Stimulated activated CD4-positive, alpha-beta T cell treated with anti-CD3 and anti-CD28 coated beads, Interleukin-2, amount 100 ng/mL, for 24 hours (primary cell): ENCODE measurements at places on chromosomes 7 and 10.

GRCh38 chr7:133948588-133948987 lies 178.6 kb upstream of the LRGUK start:
- DNase-seq, result no peak

DNA sequence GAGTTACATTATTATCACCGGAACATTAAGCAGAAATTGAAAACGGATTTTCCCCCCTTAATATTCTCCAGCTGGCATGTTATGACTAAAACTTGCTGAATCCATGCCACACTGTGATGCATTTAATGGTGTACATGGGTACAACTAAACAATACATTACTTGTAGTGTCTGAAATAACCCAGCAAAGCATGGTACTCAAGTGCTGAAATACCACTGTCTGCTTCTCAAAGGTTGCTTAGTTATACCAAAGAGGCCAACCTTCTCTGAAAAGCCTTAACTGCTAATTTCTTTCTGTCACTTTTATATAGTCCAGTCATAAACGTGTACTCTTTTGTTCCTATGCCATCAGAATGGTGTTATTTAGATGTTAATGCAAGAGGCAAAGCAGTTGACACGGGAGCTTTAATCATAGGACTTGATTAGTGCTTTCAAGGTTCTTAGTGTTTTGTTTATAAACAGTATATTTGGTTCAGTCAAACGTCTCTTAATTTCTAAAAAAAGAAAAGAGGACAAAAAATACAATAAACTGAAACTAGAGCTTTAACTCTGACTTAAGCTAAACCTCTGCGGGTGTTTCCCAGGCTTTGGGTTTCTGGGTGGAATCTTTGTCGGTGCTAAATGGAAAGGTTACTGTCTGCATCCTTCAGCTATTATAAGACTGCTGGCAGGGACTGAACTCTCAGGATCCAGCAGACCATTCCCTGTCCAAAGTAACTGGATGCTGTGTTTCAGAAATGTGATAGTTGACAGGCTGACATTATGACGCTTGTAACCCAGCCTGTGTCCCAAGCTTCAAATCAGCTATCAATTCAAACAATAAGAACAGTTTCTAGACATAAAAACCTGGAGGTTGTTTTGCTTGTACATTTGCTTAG lies 202.6 kb downstream of the PPP1R3A start:
- DNase-seq, result no peak

DNA sequence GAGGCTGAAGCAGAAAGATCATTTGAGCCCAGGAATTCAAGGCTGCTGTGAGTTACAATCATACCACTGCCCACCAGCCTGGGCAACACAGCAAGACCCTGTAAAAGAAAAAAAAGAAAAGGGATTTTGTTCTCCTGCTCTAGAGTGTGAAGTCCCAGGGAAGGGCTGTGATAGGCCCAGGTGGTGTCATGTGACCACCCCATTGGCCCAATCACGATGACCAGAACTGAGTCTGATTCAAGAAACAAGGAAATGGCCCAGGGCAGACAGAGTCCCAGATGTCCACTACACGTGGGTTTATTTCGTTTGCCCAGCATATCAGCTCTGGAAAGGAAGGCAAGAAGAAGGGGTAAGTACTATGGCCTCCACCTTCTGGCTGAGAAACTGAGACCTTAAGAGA lies 81.3 kb upstream of the CUX1 start:
- DNase-seq, result no peak

DNA sequence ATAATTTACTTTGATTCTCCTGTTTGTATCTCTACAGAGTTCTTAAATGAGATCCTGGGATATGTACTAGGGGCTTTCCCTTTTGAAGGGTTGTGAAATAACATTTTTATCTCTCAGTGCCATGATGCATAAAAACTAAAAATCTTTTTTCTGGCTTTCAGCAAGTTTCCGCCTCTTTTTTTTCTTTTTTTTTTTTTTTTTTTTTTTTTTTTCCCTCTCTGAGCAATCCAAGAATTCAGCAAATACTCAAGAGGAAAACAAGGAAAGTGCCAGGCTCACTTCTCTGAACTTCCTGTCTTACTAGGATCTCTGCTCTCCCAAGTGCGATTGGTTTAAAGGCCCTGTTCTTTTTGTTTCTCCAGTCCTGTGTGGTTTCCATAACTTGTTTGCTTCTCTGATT lies 79.9 kb downstream of the HYCC1 start:
- no peak for DNase-seq

DNA sequence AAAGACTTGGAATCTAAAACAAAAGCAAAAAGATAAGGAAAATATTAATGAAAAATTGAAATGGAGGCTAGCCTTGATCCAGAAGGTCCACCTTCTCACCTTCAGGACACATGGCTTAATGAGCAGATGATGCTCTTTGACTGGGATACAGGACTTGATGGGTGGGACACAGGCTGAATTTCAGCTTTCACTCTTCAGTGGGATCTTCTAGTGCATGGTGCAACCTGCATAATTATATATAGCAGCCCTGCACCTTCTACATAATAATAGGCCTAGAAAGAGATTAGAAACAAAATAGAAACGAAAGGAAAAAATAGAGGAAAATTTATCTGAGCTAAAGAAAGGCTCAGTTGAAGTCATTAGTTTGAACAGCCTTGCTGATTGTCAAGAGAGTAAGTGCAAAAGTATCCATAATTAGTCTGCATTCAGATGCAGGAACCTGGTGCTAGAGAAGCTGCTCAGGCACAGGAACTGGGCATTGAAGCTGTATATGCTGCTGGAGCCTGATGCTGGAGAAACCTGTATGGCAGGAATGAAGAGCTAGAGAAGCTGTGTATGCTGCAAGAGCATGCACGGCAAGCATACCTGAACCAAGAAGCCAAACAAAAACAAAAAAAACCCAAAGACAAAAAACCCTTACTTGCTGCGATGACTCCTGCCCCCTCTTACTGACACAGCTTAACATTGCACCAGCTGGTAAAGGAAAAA lies 19.4 kb downstream of the MKLN1 start:
- no peak for DNase-seq

GRCh38 chr7:121160150-121161008 lies 168.4 kb upstream of the WNT16 start:
- DNase-seq, result no peak

DNA sequence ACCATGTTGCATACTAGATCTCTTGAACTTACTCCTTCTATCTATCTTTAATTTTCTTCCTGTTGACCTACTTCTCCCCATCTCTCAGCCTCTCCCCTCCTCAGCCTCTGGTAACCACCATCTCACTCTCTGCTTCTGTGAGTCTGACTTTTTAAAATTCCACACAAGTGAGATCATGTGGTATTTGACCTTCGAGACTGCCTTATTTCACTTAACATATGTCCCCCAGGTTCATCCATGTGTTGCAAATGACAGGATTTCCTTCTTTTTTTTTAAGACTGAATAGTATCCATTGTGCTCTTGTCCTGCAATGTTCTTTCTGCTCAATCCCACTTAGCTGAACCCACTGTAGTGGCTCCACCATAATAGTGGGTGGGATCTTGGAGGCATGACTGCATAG lies 51.4 kb upstream of the DNAJC1 start:
- DNase-seq, result no peak

DNA sequence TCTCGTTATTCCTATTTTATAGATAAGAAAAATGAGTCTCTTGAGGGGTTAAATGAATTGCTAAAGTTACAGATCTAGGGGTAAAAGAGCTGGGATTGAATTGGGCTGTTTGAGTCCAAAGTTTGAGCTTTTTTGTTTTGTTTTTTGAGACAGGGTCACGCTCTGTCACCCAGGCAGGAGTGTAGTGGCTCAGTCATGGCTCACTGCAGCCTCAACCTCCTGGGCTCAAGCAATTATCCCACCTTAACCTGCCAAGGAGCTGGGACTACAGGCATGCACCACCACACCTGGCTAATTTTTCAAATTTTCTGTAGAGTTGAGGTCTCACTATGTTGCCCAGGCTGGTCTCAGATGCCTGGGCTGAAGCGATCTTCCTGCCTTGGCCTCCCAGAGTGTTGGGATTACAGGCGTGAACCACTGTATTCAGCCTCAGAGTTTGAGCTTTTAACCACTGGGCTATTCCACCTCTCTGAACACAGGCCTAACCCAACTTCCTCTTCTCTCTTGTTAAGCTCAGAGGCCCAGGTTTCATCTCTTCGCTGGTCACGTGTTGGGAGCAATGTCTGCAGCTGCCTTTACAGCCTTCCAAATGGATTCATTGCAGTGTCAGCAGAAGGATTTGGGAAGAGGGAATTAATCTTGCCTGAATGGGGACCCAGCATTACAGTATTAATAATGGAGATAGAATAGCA lies 8.0 kb downstream of the SUFU start:
- DNase-seq, result no peak

- DNase-seq, result no peak
These were observed 1.9 kb upstream of the HBP1 start for GRCh38 chr7:107166736-107167426.

GRCh38 chr10:14598809-14599764 lies 175.6 kb downstream of the FAM107B start:
- DNase-seq, result no peak

DNA sequence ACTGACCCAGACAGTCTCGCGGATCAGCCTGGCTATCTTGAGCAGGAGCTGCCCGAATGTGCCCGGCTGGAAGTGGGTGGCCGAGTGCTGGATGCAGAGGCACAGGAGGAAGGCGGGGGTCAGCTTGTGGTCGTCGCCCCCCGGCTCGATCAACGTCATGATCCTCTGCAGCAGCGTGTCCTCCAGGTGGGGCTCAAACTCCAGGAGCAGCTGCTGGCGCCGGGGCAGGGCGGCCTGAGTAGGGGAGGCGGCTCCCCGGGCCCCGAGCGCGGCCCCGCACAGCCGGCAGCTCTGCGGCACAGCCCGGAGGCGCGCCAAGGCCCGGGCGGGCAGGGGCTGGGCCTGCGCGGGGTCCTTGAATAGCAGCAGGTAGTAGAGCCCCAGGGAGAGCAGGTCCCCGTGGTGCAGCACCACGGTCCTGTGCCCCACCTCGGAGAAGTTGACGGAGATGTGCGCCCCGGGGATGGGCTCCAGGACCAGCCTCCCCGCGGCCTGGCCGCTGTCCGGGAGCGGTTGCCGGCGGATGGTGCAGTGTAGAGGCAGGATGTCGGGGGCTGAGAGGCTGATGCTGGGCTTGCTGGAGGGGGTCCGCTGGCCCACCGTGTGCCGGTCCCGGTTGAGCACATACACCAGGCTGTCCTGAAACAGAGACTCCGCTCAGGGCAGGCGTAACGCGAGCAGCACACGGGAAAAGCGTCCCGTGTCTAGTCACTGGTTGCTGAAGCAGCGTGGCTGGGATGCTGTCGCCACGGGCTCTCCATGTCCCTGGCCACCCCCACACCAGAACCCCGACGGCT lies 27.0 kb downstream of the PAPOLB start:
- DNase-seq, result no peak

- DNase-seq, result no peak
These were observed 91.2 kb upstream of the WNT16 start for GRCh38 chr7:121237601-121238000.

DNA sequence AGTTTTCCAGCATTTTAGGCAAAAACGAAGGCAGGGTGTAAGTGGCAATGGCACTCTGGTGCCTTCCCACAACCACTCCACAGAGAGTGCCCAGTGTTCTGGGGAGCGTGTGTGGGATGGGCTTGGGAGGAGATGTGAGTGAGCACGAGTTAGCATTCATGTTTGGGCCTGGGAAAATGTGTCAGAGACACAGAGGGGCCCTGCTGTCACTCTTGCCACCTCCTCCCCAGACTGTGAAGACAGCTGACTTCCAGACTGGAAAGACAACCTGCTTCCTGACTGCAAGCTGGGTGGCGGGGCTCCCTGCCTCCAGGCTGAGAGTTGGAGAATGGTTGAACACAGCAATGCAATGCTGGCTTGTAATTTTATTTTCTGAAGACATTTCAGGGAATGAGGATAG lies 454.5 kb upstream of the ZMIZ1 start:
- DNase-seq, result no peak

GRCh38 chr7:131111081-131111576 lies 216.5 kb upstream of the MKLN1 start:
- no peak for DNase-seq

- no peak for DNase-seq
These were observed 83.6 kb downstream of the LRRN3 start for GRCh38 chr7:111174510-111174909.

DNA sequence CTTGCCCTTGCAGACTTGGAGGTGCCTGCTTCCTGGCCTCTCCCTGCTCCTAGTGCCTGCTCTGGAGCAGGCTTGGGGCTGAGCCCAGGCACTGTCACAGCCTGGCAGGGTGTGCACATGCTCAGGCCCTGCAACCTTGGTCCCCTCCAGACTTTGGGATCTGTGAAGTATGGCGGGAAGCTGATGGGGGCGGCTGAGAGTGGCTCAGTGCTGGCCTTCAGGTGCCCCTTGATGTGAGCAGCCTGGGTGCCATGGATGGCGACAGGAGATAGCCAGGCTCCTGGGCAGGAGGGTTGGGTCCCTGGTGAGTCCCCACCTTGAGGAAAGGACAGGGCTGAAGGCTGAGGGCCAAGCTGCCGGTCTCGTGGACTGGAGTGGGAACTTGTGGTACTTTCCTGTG lies 700.4 kb upstream of the KCND2 start:
- DNase-seq, result no peak

- DNase-seq, result no peak
These were observed 26.2 kb downstream of the PWWP2B start for GRCh38 chr10:132422903-132423825.

DNA sequence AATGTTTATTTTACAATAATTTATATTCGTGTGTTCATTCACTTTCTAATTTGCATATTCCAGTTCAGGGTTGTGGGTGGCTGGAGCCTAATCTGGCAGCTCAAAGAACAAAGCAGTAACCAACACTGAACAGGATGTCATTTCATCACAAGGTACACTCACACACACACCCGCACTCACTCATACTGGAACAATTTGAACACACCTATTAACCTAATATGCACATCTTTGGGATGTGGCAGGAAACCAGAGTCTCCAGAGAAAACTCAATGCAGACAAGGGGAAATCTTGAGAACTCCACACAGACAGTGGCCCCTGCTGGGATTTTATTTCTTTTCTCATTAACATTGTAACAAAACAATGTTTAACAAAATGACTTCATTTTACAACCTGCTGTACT lies 97.4 kb downstream of the TWIST1 start:
- DNase-seq, result no peak

- DNase-seq, result no peak
These were observed 112.8 kb downstream of the KLF6 start for GRCh38 chr10:3672220-3672619.

GRCh38 chr7:2231992-2232765 lies 566 bp downstream of the MAD1L1 start:
- DNase-seq, result peak; percentile 42

- DNase-seq, result no peak
These were observed 66.8 kb upstream of the COL13A1 start for GRCh38 chr10:69734797-69735468.

DNA sequence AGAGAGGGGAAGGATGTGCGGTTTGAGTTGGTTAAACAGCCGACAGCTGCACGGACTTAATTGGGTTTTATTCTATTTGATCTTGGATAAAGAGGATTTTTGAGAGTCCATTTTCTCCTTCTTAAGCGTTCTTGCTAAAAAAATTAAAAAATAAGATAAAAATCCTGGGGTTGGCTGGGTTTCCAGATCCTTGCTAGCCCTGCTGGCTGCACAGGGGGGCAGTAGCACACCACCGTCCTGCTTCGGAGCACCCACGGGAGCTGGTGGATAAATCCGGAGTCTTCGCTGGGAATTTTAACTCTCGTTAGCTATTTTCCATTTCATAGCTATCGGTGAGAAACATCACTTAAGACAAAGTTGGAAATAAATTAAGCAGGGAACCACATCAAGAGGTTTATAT lies 792.0 kb downstream of the TYW1 start:
- DNase-seq, result no peak

- no peak for DNase-seq
These were observed 20.7 kb downstream of the IFIT3 start for GRCh38 chr10:89348481-89348880.
